ENCODE measurements at places on chromosomes 7 and 10.

DNA sequence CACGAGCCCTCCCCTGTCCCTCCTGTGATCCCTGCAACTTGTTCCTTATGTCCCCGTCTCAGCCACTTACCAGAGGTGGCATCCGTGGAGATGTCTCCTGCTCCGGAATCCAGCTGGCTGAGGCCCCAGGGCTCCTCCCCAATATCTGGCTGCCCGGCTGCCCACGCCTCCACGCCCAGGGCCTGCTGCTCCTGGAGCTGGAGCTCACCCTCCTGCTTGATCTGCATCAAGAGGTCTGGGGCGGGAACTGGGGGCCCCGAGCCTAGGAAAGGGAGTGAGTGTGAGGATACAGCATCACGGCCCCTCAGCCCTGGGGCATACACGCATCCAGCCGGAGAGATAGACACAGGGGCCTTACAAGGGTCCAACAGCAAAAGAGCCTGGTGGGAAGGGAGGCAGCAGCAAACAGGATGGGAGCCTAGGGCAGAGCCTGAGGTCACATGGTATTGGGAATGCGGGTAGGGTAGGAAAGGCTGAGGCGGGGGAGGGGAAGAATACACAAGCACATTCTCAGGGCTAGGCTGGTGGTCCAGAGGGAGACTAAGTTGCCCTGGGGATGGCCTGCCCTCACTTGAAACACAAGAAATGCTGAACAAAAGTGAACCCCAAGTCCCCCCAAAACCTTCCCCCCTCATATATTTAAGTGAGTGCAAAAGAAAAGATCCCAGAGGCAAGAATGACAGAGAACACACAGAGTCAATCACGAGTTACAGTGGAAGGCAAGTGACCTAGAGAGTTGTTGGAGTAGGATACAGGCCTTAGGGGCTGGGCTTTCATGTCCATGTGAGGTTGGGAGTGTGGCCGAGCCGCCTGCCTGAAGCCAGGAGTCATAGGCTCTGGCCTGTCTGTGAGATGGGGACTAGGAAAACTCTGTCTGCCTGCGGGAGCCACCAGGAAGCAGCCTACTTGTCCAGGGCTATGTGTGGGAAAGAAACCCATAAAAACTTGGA is 16.9 kb upstream of the ZNF777 start:
- DNase-seq = no peak

DNA sequence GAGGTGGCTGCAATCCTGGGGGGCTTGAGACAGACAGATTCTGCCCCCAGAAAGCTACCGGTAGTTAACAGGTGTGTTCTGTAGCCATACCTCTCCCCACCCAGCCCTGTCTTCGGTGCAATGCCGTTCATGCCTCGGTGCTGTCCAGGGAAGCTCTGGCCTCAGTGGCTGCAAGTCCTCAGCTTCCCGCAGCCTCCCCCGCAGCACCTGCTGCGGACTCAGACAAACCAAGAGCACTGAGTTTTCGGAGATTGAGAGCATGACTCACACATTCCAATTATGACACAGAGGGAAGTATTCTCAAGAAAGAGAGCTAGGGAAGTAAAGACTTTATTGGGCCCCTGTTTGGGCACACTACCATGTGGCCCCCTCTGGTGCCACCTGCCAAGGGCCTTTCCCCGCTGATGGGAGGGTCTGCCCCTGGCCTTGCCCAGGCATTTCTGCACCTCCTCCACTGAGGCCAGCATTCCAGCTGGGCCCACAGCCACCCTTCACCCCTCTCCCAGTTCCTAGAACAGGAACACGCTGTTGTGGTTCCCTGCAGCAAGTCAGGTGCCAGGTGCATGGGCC is 30.2 kb upstream of the EZH2 start:
- DNase-seq = peak; percentile 49

DNA sequence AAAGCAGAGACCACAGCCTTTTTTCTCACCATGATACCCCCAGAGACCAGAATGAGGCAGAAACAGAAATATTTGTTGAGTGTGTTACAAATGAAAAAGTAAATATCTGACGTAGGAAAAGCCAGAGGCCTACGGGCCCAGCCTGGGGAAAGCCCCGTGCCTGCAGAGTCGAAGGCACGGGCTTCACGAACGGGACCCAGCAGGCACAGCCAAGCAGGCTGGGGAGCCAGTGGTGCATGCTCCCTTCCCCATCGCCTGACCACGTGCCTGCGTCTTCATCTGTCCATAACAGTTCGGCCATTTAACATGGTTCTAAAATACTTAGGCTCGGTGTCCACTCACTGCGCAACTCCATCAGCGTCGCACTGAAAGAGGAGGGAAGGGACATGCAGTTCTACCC is 50.8 kb downstream of the SLIT1 start:
- no peak for DNase-seq

DNA sequence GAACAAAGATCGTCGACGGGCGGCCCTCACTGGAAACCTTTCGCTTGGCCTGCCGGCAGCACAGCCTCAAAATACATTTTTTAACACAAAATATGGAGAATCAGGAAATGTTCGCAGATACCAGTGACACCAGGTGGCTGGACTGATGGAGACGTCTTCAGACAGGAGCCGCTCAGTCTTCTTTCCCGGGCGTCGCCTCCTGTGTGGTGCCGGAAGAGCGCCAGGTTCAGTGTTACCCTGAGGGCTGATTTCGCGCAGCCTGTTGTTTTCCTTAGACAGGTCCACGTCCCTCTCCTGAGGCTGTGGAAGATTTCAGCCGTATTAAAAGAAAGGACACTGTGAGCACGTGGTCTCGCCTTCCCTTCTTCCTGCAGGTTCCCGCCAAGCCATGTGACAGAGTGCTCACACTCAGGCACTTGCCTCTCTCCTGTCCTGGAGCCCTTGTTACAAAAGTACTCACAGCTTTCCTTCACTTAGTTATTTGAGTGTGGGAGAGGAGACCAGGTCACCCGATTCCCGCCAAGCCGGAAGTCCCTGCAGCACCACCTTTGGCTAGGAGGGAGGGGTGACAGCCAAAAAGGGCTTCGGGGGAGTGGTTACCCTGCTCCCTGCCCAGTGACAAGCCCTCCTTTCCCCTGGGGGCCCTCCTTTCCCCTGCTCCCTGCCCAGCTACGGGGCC is 21.7 kb upstream of the PWWP2B start:
- DNase-seq = no peak

DNA sequence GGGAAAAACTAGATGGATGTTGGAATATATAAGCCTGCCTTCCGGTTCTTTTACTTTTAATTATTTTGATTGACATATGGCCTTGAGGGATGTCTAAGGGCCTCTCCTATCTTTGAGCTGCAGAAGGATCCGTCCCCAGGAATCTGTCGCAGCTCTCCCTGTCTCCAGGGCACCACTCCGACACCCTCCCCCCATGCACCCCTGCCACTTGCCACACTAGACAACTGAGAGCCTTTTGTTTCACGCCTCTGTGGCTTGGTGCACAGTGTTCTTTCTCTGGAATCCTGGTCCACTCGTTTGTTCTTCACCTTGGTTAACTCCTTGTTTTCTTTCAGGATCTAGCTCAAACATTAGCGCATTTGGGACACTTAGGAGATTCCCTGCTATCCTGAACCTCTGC is 124.1 kb upstream of the EFCAB10 start:
- no peak for DNase-seq

DNA sequence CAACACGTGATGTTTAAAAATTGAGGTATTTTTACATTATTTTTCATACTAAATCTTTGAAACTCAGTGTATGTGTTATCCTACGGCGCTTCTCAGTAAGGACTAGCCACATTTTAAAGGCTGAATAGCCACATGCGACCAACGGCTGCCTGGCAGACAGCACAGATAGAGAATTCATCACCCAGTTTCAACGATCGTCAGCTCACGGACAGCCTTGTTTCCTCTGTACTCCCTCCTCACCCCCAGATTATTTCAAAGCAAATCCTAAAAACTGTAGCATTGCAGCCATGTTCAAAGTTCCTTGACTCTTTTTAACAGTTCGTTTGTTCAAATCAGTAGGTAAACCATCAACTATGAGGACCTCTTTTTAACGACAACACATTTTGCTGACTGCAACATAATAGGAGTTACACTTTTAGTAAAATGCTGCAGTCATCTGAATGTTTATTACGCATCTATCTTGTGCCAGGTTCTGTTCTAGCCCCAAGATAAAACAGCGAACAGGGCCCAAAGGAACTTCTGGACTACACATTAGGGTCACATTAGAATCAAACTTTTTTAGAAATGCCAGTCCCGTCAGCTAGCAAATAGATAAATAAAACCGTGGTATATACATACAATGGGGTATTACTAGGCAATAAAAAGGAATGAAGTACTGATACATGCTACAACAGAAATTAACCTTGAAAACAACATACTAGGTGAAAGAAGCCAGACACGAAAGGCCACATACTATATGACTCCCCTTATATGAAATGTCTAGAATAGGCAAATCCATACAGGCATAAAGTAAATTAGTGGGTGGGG is 5.7 kb downstream of the OSBPL3 start:
- DNase-seq = no peak

Data from GM10248 (cell line).